ENCODE measurements at places on chromosomes 1 and 21. TPM values are rescaled to one million over a fixed set of nuclear protein-coding genes. Genes with fewer than 3 reads are reported as not detected.

GRCh38 chr21:42362198-42362597, 4.1 kb downstream of the TFF1 start:
- H3K27me3 ChIP-seq: no peaks in the 10 kb centered on the region
- H3K36me3 ChIP-seq: no peaks in the 10 kb centered on the region
- H3K27ac ChIP-seq: no peak overlapping the region
- DNase-seq: no peak
- no peak overlapping the region for H3K4me3 ChIP-seq

GRCh38 chr1:236150311-236150955, 8.1 kb downstream of the GPR137B start:
- peak; percentile 49 for DNase-seq
- H3K4me3 ChIP-seq: no peak overlapping the region
- H3K4me1 ChIP-seq: peaks cover 28% of the 10 kb centered on the region
- no peaks in the 10 kb centered on the region for H3K27me3 ChIP-seq
- H3K36me3 ChIP-seq: no peaks in the 10 kb centered on the region

DNA sequence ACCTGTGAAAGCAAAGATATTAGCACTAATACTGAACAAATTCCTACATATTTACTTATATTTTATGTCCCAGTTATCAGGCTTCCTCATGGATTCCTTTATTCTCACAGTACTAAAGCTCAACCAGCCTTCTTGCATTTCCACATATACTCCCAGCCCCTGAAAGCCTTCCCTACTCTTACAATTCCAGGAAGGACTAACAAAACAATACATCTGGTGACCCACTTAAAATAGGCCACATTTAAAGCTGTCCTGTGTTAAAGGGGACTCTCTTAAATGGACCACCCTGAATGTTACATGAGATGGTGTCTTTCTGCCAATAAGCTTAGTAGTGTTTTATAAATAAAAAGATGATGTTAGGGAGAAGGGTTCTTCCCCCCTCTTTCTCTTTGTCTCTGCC, 54.4 kb downstream of the NTMT2 start:
- DNase-seq: no peak
- H3K36me3 ChIP-seq: no peaks in the 10 kb centered on the region

- H3K36me3 ChIP-seq: no peaks in the 10 kb centered on the region
- no peaks in the 10 kb centered on the region for H3K4me1 ChIP-seq
- no peak overlapping the region for H3K4me3 ChIP-seq
Observed at GRCh38 chr1:174914991-174915390, 84.8 kb upstream of the CACYBP start.

DNA sequence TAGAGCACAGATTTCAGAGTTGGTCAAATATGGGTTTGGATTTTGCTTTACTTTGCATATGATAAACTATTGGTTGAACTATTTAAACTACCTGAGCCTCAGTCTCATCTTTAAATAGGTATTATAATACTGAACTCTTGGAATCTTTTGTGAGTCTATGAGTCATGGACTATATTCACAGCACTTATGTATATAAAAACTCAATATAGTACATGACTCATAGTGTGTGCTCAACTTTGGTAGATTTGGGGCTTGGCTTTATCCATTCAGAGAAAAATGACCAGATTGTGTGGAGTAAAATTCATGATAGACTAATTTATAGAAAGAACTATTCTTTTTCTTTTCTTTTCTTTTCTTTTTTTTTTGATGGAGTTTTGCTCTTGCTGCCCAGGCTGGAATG, 28.7 kb downstream of the FCRL3 start:
- H3K27me3 ChIP-seq: no peaks in the 10 kb centered on the region
- H3K36me3 ChIP-seq: no peaks in the 10 kb centered on the region
- H3K4me1 ChIP-seq: no peaks in the 10 kb centered on the region
- DNase-seq: no peak

DNA sequence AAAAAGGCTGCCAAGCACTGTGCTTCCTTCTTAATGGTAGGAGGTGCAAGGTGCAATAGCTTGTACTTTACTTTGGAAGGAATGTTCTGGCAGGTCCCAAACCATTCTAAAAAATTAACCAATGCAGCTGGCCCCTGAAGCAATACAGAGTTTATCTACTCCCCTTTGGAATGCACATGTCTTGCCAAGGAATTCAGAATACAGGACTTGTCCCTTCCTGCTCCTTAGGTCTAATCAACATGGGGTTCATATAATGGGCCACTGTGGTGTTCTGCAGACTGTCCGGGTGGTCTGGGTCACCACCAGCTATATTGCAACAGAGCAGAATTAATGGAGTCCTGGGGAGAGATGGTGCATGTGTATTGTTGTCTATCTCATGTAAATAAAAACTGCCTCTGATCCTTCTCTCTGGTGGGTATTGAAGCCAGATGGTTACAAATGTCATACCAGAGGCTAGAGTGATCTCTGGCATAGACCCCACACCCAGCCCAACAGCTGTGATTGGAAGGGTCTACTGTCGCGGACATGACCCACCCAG, 112.8 kb downstream of the RIPK4 start:
- H3K27ac ChIP-seq: peak overlapping the region; percentile 20
- H3K4me1 ChIP-seq: no peaks in the 10 kb centered on the region
- peak; percentile 13 for DNase-seq
- no peaks in the 10 kb centered on the region for H3K36me3 ChIP-seq
- no peaks in the 10 kb centered on the region for H3K27me3 ChIP-seq
- H3K4me3 ChIP-seq: no peak overlapping the region

DNA sequence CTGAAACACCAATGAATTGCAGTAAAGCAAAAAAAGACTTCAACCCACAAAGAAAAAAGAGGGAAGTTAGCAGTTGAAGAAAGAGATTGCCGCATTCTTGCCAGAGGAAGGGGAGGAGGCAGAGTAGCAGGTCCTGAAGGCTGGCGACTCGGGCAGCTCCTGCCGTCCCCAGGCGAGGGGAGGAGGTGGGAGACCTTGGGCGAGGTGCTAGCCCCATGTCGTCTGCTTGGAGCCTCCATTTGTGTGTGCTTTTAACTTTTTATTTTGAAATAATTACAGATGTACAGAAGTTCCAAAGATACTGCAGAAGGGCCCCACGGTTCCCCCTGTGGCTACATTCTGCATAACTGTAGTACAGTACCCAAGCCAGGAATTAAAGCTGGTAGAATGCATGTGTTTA, 6.7 kb downstream of the TRPM2 start:
- no peak for DNase-seq
- no peaks in the 10 kb centered on the region for H3K36me3 ChIP-seq
- no peaks in the 10 kb centered on the region for H3K4me1 ChIP-seq
- H3K27ac ChIP-seq: no peak overlapping the region
- H3K4me3 ChIP-seq: no peak overlapping the region

HENMT1 gene
- total RNA-seq: 5.2 TPM

GRCh38 chr1:100924991-100925390, 29.1 kb downstream of the SLC30A7 start:
- DNase-seq: no peak
- no peaks in the 10 kb centered on the region for H3K27me3 ChIP-seq
- no peak overlapping the region for H3K4me3 ChIP-seq
- no peak overlapping the region for H3K27ac ChIP-seq
- no peaks in the 10 kb centered on the region for H3K4me1 ChIP-seq

PSMB4 gene
- 212 TPM for total RNA-seq

DNA sequence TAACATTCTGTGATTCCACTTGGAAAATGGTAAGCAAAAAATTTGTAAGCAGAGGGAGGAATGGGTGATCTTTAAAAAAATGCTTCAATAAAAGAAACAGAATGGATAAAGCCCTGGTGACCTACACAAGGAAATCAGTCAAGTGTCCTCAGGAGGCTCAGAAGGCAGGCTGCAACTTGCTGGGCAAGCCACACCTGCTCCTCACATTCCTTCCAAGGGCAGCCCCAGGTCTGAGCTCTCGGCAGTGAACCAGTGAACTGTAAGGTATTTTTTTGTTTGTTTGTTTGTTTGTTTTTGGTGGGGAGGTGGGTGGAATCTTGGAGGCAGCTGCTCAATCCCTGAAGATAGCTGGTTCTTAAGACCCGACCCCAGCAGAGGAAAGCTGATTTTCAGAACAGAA, 4.4 kb downstream of the TACSTD2 start:
- H3K4me1 ChIP-seq: no peaks in the 10 kb centered on the region
- H3K36me3 ChIP-seq: no peaks in the 10 kb centered on the region
- H3K27me3 ChIP-seq: peaks cover 10% of the 10 kb centered on the region
- H3K4me3 ChIP-seq: peak overlapping the region; percentile 14
- DNase-seq: peak; percentile 65
- peak overlapping the region; percentile 61 for H3K27ac ChIP-seq

DNA sequence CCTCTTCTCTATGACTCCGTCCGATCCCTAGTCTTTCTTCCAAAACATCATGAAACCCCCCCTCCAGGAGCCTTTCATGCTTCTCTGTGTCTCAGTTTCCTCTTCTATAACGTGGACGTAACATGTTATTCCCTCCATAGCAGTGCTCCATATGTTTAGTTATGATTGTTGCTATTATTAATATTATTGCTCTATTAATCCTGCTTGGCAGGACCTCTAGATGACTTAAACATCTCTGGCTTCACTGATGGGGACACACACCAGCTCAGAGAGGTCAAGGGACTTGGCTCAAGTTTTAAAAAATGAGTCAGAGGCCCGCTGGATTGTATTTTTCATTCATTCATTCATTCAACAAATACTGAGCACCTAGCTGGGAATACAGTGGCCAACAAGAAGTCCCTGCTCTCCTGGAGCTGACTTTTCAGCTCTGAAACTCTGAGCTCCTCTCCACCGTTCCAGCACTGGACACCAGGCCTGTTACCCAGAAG, 404 bp upstream of the CPLANE2 start:
- no peaks in the 10 kb centered on the region for H3K27me3 ChIP-seq
- peak overlapping the region; percentile 70 for H3K27ac ChIP-seq
- no peaks in the 10 kb centered on the region for H3K36me3 ChIP-seq
- DNase-seq: no peak

DNA sequence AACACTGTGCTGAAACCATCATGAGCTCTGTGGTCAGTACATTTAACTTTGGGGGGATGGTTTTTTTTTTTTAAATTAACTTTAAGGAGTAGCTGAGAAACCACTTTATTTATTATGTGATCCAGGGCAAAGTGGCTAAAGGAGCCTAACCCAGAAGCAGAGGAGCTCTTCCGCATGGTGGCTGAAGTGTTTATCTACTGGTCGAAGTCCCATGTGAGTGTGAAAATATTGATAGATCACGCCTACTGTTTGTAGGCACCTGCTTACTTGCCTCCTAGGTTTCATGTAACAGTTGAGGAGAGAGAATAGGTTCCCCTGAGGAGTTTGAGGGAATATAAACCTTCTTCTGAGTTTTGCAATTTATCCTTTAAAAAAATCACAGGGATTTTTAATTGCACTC, 181.4 kb downstream of the ZP4 start:
- no peak overlapping the region for H3K27ac ChIP-seq
- H3K4me3 ChIP-seq: no peak overlapping the region
- no peaks in the 10 kb centered on the region for H3K27me3 ChIP-seq
- no peak for DNase-seq

DNA sequence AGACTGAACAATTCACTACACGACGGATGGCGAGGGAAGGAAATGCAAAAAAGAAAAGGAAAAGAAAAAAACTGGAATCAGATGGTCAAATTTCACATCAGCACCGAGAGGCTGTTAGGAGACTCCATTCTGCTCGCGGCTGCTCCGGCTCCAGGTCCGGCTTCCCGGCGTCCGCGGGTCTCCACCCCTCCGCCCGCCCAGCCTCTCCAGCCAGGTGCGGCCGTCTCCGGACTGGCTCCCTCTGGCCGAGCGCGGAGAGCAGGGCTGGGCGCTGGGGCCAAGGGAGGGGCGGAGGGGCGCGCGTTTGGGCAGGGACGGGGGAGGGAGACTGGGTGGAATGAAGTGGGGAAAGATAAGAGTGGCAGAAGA, 332 bp downstream of the KCNJ6 start:
- no peaks in the 10 kb centered on the region for H3K36me3 ChIP-seq
- DNase-seq: peak; percentile 38
- peaks cover 5% of the 10 kb centered on the region for H3K27me3 ChIP-seq
- H3K27ac ChIP-seq: no peak overlapping the region
- no peaks in the 10 kb centered on the region for H3K4me1 ChIP-seq

BACE2 gene
- 65.7 TPM for total RNA-seq

- H3K4me3 ChIP-seq: no peak overlapping the region
- H3K27ac ChIP-seq: no peak overlapping the region
- H3K36me3 ChIP-seq: no peaks in the 10 kb centered on the region
- no peaks in the 10 kb centered on the region for H3K27me3 ChIP-seq
- H3K4me1 ChIP-seq: peaks cover 3% of the 10 kb centered on the region
Observed at GRCh38 chr1:218350035-218350525, 4.9 kb downstream of the TGFB2 start.

DNA sequence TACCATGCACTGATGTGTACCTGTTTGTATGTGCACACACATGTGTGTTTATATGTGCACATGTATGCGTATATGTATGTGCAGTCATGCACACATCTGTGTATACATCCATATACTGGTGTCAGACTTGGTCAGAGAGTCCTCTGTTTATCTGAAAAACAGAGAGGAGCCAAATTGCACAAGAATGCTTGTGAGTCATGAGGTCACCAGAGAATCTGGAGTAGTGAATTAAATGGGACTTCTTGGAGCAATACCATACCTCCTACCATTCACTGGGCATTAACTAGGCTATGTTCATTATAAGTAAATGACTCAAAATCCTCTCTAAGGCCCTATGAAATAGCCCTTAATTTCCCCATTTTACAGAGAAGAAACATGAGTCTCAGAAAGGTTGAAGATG, 272.1 kb upstream of the C1orf87 start:
- no peaks in the 10 kb centered on the region for H3K4me1 ChIP-seq
- no peak overlapping the region for H3K4me3 ChIP-seq
- H3K27me3 ChIP-seq: no peaks in the 10 kb centered on the region
- no peaks in the 10 kb centered on the region for H3K36me3 ChIP-seq
- DNase-seq: no peak

GRCh38 chr1:194474701-194475100, 1288.3 kb upstream of the B3GALT2 start:
- DNase-seq: no peak
- H3K36me3 ChIP-seq: no peaks in the 10 kb centered on the region
- H3K27me3 ChIP-seq: no peaks in the 10 kb centered on the region
- H3K27ac ChIP-seq: no peak overlapping the region
- no peak overlapping the region for H3K4me3 ChIP-seq
- H3K4me1 ChIP-seq: no peaks in the 10 kb centered on the region

BCAN gene
- total RNA-seq: 0.19 TPM

DNA sequence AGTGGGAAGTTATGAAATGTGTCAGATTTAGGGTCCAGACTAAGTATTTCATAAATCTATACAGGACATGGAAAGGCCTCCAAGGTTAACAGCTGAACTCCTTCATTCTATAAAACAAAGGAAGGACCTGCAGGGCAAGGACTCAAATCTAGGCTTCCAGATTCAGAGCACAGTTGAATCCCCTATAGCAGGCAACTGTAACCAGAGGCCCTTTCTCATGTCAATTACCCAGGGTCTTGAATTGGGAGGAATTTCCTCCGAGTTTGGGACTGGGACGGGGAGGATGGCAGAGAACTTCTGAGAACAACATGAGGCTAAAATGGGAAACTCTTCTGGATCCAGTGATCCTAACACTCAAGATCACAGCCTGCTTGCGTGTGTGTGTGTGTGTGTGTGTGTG, 112.9 kb upstream of the BEND5 start:
- H3K36me3 ChIP-seq: no peaks in the 10 kb centered on the region
- no peak overlapping the region for H3K27ac ChIP-seq
